IMR-90 (cell line): ENCODE measurements at places on chromosomes 3 and 15. TPM values are rescaled to one million over a fixed set of nuclear protein-coding genes. Genes with fewer than 3 reads are reported as not detected.
A peak's percentile ranks its signal among the peaks of the same experiment; 100 is the strongest.

Gene IL5RA
- total RNA-seq = not detected in 2 replicates

- DNase-seq = peak; percentile 77
Measured at GRCh38 chr3:23778446-23778845, 27.3 kb upstream of the UBE2E1 start.

DNA sequence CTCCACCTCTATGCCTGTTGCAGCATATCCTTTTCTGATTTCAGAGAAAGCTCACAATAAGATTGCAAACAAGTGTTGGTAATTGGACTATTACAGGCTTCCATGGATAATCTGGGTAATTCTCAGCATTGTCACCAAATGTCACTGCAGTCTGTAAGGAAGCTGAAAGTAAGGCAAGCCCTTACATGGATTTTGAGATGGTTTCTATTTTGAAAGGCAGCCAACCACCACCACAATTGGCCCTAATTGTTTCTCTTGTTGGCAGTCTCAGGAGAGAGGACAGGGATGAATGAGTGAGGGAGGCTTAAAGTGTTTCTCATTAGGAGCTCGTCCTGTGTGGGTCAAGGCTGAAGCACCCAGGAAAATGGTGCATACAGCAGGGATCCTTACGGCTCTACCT, 879.9 kb downstream of the TUSC7 start:
- DNase-seq = no peak

- no peak for DNase-seq
Measured at GRCh38 chr3:51673181-51673801, 2.2 kb downstream of the TEX264 start.

DNA sequence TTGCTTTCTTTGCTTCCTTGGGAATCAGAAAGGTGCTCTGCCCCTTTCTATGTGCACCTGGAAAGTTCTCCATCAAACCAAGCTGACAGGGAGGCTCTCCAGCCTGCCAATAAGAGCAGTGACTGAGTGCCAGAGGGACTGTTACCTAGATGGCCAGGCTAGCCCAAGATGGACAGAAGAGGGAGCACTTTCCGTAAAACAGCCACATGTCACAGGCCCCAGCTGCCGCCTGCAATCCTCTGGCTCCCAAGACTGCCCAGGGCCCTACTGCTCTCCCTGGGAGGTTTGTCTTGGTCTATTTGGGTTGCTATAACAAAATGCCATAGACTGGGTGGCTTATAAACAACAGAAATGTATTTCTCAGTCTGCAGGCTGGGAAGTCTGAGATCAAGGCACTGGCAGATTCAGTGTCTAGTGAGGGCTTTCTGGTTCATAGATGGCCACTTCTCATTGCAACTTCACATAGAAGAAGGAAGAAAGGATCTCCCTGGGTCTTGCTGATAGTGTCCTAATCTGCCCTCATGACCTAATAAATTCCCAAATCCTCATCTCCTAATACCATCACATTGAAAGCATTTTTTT, 72.3 kb downstream of the TAMM41 start:
- DNase-seq = peak; percentile 45
